Caco-2 (cell line): ENCODE measurements at places on chromosomes 5 and 9. TPM values are rescaled to one million over a fixed set of nuclear protein-coding genes. Genes with fewer than 3 reads are reported as not detected.
A peak's percentile ranks its signal among the peaks of the same experiment; 100 is the strongest.

DNA sequence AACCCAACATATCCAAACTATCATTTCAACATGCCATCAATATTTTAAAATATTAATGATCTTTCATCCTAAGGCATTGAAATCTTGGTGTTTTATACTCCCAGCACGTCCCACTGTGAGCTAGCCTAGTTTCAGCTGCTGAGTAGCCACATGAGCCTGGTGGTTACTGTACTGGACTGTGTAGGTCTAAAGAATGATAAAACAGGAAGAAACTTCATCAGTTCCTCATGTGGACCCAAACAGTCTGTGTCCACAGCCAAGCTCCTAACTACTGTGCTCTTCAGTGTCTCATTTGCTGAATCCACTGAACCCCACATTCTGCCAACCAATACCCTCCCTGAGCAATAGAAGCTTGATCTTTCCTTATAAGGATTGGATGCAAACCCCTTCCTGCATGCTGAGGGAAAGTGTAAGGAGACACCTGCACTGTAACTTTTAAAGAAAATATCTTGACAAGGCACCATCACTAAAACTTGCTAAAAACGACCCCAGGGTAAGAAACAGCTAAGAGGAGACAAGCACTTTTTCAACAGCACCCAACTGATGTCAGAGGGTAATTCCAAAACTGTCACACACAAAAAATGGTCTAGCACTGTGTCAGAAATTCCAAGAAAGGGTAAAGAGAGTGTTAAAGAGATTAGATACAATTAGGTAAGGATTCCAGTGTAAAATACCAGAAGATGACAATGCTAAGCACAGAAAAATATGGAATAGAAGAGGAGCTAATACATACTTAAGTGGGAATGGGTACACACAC, 126.9 kb downstream of the SPOCK1 start:
- no peak for DNase-seq

- DNase-seq = no peak
Measured at GRCh38 chr5:108143581-108143980, 238.3 kb downstream of the FBXL17 start.

DNA sequence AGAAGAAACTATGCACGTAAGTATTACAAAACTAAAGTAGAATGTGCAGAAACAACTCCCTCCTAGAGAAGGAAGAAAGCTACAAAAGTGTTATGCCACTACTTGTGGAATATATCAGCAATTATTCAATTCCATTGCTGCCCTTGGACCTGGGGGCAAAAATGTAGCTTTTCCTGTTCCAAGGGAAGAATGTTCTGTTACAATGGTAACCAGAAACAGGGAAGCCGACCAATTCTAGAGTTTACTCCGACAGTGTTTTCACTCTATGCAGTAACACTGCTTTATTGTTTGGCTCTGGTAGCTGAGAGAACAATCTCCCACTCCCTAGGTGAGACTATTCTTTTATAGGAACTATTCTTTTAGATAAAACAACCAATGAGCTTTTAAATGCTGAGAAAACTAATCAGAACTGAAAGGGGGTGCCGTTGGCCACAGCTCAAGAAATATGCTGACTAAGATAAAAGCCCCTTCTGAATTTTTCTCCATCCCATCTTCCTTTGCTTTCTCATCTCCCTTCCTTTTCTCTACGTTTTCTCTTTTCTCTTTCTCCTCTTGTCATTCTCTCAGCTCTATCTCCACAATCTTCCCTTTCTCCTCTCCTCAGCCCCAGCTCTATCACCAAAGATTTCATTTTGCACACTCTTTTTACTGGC, 54.1 kb downstream of the SLC1A3 start:
- no peak for DNase-seq

DNA sequence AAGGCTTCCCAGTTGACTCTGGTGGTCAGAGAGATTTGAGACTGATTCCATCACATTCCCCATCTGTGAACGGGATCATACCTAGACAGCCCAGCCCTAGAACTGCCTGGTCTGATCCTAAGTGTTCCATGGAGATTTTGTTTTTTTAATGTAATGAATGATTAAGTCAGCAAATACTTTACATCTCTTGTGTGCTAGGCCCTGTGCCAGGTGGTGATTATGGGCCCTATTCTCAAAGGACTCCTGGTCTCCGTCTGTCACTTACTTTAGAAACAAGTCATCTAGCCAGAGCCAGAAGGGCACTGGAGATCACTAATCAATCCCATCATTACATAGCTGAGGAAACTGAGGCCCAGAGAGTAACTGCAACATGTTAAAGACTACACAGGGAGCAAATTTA, 1.1 kb upstream of the GPX3 start:
- no peak for DNase-seq

Gene PAEP
- total RNA-seq = not detected in 2 replicates

DNA sequence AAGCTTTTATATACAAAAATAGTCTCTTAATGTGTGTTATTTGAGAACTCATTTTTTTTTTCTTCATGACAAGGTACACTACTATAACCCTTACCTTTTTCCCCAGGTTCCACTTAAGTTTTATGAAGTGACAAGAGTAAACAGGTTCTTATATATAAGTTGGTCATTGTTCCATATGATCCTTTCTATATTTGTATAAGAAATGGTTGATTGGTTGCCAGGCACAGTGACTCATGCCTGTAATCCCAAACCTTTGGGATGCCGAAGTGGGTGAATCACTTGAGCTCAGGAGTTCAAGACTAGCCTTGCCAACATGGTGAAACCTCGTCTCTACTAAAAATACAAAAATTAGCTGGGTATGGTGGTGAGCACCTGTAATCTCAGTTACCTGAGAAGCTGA, 108.3 kb downstream of the PCSK1 start:
- DNase-seq = no peak

DNA sequence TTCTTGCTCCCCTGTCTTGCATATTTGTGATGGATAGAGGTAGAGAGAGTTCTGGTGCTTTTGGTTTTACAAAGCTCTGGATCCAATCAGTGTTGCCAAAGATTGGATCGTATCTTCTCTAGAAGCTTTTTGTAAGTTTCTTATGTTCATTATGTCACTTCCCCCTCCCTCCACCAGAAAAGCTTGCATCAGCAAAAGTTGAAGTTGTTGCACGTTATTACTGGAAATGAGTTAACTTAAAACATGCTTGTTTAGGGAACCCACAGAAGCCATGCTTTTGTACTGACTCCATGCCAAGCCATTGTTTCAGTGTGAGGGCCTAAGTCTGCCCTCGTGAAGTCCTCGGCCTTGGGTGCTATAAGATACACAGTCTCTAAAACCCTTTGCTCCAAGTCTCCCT, 186.5 kb downstream of the ERCC6L2 start:
- DNase-seq = no peak

- DNase-seq = no peak
Measured at GRCh38 chr9:69976152-69976551, 67.5 kb upstream of the MAMDC2 start.

GRCh38 chr5:135718651-135719050, 115.8 kb upstream of the SLC25A48 start:
- DNase-seq = no peak

Gene KIAA1958
- 20.0 and 22.7 TPM in 2 replicates for total RNA-seq

DNA sequence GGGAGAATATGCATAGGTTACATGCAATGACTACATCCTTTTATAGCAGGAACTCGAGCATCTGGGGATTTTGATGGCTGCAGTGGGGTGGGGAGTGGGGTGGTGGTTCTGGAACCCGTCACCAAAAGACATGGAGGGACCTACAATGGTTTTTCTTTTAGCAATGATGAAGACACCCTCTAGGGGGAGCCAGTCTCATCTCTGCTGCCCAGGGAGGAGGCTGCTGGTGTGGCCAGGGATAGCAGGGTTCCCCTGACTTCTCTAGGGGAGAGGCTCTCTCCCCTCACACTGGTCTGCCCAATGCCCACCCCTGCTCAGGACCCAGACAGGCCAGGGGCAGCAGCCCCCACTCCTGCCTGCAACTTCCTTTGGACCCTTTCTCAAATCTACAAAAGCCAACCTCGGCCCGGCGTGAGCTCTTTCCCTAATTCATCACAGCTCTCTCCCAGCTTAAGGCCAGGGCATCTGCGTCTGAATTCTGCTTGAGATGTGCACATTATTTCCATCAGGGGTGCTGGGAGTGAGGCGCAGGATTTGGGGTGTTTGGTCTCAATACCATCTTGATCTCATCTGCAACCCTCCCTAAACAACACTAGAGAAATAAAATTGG, 73.6 kb upstream of the RETREG1 start:
- peak; percentile 76 for DNase-seq

Gene SPAG8
- 0.19 and 0.29 TPM in 2 replicates for total RNA-seq

GRCh38 chr5:65066387-65067146, 297.8 kb downstream of the CWC27 start:
- DNase-seq = no peak

Gene TMEM252
- not detected in 2 replicates for total RNA-seq

Gene RUFY1
- total RNA-seq = 33.4 and 36.3 TPM in 2 replicates

Gene CDX1
- total RNA-seq = 0.29 and 0.65 TPM in 2 replicates

DNA sequence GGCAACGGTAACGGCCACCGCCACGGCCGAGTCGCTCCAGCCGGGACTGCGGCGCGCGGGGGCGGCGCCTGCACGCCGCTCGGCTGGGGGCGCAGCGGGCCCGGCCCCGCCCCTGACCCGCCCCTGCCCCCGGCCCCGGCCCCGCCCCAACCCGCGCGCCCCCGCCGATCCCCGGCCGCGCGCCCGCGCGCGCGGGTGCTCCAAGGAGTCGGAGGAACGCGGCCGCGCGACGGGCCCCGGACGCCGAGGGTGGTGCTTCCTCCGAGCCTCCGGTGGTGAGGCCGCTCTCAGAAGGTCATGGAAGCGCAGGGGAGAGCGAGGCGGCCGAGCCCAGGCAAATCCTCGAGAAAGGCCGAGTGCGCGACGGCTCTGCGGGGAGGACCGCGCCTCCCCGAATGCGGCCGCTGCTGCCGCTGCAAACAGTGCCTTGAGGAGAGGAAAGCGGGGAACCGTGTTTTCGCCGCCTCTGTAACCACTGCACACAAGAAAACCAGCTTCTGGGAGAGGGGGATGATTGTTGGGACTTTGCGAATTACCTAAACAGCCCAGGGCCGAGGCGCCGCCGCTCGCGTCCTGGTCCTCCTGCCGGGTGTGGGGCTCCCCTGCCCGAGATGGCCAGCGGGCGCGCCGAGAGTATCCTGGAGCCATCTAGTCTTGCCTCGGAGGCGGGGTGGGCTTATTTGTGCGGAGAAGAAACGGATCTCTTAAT, at the start of gene LIFR:
Gene LIFR (minus strand): TSS at position 48 of the 709 bp plus-strand sequence. CDS start 25,999 bp downstream, outside the sequence.
- DNase-seq = no peak

DNA sequence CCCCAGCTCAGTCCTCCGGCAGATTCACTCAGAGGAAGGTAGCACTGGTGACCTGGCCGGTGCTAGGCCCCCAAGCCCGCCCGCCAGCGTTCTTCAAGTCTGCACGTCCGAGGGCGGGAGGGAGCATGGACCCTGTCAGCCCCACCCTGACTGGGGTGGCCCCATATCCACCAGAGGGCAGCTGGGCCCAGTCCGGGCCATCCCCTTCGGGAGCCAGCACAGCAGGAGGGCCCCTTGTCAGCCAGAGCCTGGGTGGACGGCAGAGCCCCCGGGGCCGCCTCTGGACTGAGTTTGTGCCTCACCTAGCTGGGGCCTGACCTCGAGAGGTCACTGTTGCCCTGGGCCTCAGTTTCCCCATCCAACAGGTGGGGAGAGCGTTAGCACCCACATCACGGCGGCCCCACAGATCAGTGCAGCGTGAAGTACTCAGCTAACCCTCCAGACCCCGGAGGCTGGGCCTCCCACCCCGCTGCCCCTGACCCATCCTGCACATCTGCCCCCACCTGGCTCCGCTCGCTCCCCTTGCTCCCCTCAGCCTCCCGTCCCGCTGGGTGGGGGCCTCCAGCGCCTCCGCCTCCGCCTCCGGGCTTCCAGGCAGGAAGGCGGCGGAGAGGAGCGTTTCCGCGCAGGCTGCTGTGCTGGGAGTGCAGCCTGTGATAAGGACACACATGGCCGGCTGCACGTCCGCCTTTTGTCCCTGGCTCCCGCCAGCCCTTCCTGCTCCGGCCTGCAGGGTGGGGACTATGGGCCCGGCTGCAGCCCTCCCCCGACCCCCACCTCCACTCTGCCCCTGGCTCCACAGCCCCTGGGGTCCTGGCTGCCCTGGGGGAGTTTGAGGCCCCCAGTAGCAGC, 16.6 kb upstream of the EGFL7 start:
- peak; percentile 31 for DNase-seq

- DNase-seq = no peak
Measured at GRCh38 chr9:27183701-27184100, 74.7 kb downstream of the TEK start.

Gene NFIB
- 0.44 and 0.61 TPM in 2 replicates for total RNA-seq

DNA sequence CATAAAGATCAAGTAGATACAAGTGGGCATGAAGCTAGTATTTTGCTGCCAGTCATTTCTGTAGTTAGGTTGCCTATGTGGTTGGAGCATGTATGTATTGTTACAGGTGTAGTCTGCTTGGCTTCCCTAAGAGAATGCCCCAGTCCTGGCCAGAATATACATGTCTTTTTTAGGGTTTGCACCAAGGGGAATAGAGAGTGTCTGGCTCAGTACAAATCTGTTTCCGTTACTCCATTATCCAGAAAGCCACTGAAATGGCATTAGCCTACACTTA, 23.2 kb downstream of the TGFBR1 start:
- no peak for DNase-seq

DNA sequence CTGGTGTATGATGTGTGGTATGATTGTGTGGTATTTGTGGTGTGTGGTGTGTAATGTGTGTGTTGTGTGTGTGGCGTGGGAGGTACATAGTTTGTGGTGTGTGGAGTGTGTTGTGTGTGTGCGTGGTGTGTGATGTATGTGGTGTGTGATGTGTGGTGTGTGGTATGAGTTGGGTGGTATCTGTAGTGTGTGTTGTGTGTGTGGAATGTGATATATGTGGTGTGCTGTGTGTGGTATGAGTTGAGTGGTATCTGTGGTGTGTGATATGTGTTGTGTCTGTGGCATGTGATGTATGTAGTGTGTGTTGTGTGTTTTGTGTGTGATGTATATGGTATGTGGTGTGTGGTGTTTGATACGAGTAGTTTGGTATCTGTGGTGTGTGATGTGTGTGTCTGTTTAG, 272.5 kb upstream of the IRX1 start:
- DNase-seq = no peak

- peak; percentile 50 for DNase-seq
Measured at GRCh38 chr5:149317281-149318048, 27.8 kb upstream of the GRPEL2 start.

DNA sequence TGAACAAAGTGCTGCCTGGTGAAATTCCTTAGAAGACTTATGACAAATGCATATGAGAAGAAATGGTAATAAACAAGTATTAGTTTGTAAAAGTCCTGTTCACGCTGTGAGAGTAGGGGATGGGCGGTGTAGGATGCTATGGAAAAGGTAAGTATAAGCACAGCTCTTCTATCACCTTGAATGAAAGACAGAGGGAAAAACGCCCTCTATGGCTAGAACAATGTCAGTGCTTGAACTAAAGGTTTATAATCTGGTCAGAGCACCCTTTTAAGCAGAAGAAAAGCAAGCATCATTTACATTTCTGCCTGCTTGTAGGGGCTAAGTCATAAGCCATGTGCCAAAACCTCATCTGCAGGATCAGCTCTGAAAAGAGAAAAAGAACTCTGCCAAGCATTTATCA, 115.2 kb downstream of the LHFPL2 start:
- no peak for DNase-seq
